Type B pancreatic cell (in vitro differentiated cells): ENCODE measurements at places on chromosomes 2 and 18. TPM values are rescaled to one million over a fixed set of nuclear protein-coding genes. Genes with fewer than 3 reads are reported as not detected.
A peak's percentile ranks its signal among the peaks of the same experiment; 100 is the strongest.

Gene SLC23A3
- total RNA-seq: 5.5 and 6.1 TPM in 2 replicates

- peaks cover 3% of the 10 kb centered on the region for H3K36me3 ChIP-seq
- peaks cover 36% of the 10 kb centered on the region for H3K4me1 ChIP-seq
- H3K27me3 ChIP-seq: no peaks in the 10 kb centered on the region
- H3K27ac ChIP-seq: peak overlapping the region; percentile 99
Observed at GRCh38 chr2:111659361-111660333, 224.3 kb downstream of the ANAPC1 start.

- H3K4me3 ChIP-seq: no peak overlapping the region
- peaks cover 9% of the 10 kb centered on the region for H3K4me1 ChIP-seq
- H3K36me3 ChIP-seq: no peaks in the 10 kb centered on the region
- DNase-seq: no peak
- H3K27me3 ChIP-seq: no peaks in the 10 kb centered on the region
Observed at GRCh38 chr18:79480171-79481045, 84.7 kb downstream of the NFATC1 start.

DNA sequence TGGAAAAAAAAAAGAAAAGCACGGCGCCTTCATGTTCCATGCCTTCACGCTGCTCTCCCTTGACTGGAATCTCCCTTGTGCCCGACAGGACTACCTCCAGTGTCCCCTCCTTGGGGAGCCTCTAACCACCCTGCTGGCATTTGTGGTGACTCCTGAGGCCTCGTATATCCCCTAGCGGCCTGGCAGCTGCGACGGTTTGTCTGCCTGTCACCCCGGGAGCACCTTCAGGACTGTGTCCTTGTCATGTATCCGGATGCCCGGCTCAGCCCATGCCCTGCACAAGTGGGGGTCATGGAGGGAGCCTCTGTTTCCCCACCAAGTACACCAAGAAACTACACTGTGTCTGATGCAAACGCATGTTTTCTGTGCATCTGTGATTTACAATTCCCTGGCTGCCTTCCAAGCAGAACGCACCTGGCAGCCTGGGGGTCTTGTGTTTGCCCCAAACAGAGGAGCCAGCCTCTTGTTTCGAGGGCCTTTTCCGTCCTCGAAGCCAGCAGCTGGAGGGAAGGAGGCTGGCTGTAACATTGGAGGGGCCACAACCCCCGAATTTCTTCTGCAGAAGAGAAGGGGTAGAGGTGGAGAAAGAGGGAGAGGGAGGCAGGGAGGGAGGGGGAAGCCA is 18.9 kb downstream of the TWIST2 start:
- peaks cover 14% of the 10 kb centered on the region for H3K36me3 ChIP-seq
- no peak overlapping the region for H3K4me3 ChIP-seq
- H3K27me3 ChIP-seq: peaks cover 10% of the 10 kb centered on the region
- peak; percentile 58 for DNase-seq
- peak overlapping the region; percentile 26 for H3K27ac ChIP-seq

DNA sequence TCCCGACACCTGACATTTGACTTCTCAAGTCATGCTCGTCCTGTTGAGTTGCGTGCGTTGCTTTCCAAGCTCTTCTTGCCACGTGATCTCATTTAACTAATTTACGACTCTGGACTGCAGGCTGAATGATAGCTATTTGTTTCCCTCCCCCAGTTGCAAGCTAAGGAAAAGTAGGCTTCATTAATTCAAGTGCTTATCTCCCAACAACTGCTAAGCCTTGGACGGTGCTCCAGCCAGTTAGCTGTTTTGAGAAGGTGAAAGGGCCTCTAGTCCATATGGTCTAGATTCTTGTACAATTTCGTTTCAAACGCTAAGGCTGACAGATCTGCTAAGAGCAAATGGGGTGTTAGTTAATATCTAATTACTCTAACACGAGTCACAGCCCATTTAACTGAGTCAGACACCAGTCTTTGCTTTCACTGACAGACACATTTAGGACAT is 21.1 kb downstream of the GPR45 start:
- H3K27ac ChIP-seq: no peak overlapping the region
- H3K4me3 ChIP-seq: no peak overlapping the region
- peaks cover 5% of the 10 kb centered on the region for H3K4me1 ChIP-seq
- H3K27me3 ChIP-seq: no peaks in the 10 kb centered on the region
- DNase-seq: no peak

DNA sequence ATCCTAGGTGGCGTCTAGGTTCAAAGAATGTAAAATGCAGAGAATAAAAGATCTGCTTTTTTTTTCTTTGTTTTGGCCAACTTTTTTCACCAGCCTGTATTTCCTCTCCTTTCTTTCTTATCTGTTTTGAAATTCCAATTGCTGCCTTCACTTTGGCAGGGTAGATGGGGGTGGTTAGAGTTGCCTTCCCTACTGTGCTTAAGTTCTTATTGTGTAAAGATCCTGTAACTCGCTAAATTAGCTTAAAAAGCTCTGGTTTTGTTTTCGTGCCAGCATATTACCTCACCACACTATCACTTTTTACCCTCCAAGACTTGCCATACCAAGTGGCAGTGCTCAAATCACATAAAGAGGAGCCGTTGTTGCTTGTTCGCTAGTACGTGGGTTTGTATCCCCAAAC is 921.7 kb downstream of the DPP10 start:
- no peaks in the 10 kb centered on the region for H3K4me1 ChIP-seq
- no peaks in the 10 kb centered on the region for H3K27me3 ChIP-seq
- no peak overlapping the region for H3K27ac ChIP-seq
- DNase-seq: no peak
- no peaks in the 10 kb centered on the region for H3K36me3 ChIP-seq
- no peak overlapping the region for H3K4me3 ChIP-seq

Gene DUSP2
- 4.3 and 4.5 TPM in 2 replicates for total RNA-seq

Gene ANKRD36C
- 10.8 and 47.0 TPM in 2 replicates for total RNA-seq

DNA sequence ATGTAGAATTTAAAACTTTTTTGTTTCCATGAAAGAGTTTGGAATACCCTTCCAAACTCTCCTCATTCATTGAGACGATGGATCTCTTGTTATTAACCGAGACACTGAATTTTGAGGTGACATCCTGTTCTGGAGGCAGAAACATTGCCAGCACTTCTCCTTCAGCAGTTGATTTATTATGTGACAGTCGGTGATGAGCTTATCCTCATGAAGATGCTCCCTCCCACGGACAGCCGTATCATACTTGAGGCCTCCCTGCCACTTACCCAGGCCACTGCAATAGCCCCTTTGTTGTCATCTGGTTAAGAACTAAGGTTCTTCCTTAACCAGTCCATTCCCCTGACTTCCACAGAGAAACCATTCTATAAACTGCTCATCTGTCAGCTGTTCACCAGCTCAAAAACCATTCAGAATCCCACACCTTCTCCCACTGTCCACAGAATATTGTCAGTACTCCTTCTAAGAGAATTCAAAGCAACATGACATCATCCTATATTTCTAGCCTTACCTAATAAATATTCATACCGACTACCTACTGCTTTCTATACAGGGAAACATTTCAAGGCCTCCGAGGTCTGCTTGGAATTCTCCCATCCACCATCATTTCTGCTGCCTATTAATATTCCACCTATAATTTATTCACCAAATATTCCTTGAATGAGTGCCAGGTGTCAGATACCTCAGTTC is 139.0 kb upstream of the TRIB2 start:
- H3K4me1 ChIP-seq: peaks cover 9% of the 10 kb centered on the region
- H3K27me3 ChIP-seq: peaks cover 9% of the 10 kb centered on the region
- H3K36me3 ChIP-seq: no peaks in the 10 kb centered on the region
- H3K27ac ChIP-seq: no peak overlapping the region
- H3K4me3 ChIP-seq: no peak overlapping the region
- no peak for DNase-seq

GRCh38 chr2:173130496-173131465 is 55.1 kb downstream of the MAP3K20 start:
- H3K36me3 ChIP-seq: peaks cover 12% of the 10 kb centered on the region
- no peak overlapping the region for H3K27ac ChIP-seq
- no peak for DNase-seq

DNA sequence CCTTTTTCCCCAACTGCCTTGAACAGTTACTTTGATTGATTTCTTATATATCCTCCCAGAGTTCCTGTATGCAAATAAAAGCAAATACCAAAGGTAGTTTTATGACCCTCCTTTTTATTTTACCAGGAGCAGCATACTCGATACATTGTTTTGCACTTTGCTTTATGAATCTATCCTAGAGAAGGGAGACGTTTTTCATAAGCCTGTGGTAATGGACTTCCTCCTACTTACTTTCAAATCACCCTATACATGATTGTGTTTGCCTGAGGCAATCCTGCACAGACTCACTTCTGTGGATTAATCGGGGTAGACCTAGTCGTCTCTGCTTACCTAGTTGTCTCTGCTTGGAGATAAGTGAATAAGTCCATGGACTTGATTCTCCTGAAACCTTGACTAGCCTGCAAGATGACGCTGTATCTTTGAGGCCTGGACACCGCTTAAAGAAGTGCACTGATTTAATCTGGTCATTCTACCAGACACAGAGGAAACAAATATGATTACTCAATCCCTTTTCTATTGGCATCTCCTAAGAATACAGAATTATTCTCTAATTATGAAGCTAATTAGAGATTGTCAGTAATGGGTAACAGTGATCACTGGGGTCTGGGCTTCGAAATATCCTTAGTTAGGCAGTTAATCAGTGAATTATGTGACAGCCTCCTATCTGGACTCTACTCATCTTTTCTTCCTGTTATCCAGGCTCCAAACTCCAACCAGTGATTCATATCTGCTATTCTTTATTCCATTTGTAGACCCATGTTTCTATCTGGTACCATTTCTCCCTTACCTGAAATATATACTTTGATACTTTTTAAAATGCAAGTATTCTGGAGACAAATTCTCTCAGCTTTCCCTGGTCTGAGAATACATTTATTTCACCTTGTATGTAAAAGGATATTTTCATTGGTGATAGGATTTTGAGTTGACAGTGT is 447.4 kb upstream of the TRIB2 start:
- no peaks in the 10 kb centered on the region for H3K4me1 ChIP-seq
- no peak for DNase-seq
- H3K27me3 ChIP-seq: no peaks in the 10 kb centered on the region
- no peaks in the 10 kb centered on the region for H3K36me3 ChIP-seq

DNA sequence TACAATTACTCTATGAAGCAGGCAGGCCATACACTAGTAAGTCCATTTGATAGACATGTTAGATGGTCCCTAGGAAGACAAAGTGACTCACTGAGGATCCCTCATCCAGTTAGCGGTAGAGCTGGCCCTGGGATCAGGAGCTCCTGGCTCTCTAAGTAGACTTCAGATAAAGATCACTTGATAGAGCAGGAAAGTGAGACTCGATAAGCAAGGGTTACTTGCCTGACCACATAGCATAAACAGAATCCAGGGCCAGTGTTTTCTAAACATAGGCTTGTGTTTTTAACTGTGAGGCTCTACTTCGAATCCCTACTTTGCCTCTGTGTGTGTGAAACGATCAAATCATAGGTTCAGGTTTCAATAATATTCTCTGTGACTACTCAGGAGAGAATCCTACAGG is 355.2 kb upstream of the TRIB2 start:
- H3K27me3 ChIP-seq: no peaks in the 10 kb centered on the region
- no peak overlapping the region for H3K4me3 ChIP-seq
- DNase-seq: no peak
- no peaks in the 10 kb centered on the region for H3K4me1 ChIP-seq
- no peak overlapping the region for H3K27ac ChIP-seq

Gene ZNF521
- 5.3 and 75.1 TPM in 2 replicates for total RNA-seq

Gene RTN4
- 187 and 222 TPM in 2 replicates for total RNA-seq

DNA sequence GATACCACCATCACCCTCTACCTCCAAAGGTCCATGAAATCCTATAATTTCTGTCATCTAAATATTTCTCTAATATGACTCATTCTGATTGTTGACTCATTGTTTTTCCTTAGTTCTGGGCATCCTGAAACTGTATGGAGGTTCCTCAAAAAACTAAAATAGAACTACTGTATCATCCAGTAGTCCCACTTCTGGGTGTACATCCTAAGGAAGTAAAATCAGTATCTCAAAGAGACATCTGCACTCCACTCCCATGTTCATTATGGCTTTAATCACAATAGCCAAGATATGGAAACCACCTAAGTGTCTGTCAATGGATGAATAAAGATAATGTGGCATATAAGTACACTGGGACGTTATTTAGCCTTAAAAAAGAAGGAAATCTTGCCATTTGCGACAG is 125.8 kb upstream of the MYO3B start:
- H3K36me3 ChIP-seq: peaks cover 9% of the 10 kb centered on the region
- DNase-seq: no peak
- H3K27ac ChIP-seq: no peak overlapping the region
- H3K4me3 ChIP-seq: no peak overlapping the region
- no peaks in the 10 kb centered on the region for H3K27me3 ChIP-seq

DNA sequence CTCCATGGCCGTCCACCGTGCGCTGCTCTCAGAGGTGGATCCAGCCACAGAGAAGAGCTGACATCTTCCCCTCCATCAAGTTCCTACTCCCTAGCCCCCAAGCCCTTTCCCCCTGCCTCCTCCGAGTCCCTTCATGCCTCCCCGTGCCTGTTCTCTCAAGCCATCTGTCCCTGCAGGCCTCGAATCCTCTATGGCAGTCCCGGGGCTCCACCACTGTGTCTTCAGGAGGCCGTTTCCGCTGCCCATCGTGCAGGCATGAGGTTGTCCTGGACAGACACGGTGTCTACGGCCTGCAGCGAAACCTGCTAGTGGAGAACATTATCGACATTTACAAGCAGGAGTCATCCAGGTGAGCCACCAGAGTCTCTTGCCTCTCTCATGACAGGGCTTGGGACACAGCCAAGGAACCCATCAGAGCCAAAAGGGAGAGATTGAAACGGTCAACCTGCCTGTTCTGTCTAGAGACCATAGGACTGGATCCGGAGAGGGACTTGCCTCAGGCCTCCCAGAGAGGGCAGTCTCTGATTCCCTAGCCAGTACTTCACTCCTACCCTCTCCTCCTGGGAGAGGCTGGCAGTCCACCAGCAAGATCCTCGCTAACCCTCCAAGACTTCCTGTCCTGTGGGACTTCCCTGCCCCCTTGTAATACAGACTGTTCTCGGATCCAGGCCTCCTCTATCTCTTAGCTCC is 9.7 kb downstream of the UCN start:
- H3K4me3 ChIP-seq: no peak overlapping the region
- H3K27me3 ChIP-seq: peaks cover 33% of the 10 kb centered on the region
- peaks cover under 1% of the 10 kb centered on the region for H3K4me1 ChIP-seq
- no peak for DNase-seq
- no peaks in the 10 kb centered on the region for H3K36me3 ChIP-seq

- H3K4me1 ChIP-seq: peaks cover 34% of the 10 kb centered on the region
- no peak for DNase-seq
- peak overlapping the region; percentile 13 for H3K4me3 ChIP-seq
Observed at GRCh38 chr2:236904389-236905263, 181.1 kb upstream of the COPS8 start.

DNA sequence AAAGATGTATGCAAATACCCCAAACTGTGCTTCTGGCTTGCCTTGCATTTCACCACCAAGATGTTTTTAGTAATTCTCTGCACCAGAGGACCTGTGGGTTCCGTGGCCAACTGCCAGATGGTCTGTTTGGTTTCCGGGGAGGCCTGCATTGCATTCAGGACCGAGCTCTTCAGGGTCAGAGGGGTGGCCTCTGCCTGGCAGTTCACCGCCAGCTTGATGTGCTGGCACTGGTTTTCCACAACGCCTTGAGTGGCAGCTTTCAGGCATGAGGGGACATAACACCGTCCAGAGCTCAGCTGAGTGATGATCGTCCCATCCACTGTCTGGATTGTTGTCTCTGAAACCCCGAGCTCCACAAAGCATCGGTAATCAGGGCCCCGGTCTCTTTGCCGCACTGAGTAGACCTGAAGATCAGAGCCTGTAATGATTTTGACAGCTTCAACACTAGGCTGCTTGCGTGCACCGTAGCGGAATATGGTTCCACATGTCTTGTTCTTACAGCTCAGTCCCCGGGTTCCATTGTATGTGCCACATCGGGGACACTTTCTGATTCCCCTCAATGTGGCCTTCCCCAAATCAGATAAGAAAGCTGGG is 9.4 kb downstream of the C2orf42 start:
- DNase-seq: no peak
- no peaks in the 10 kb centered on the region for H3K27me3 ChIP-seq
- no peak overlapping the region for H3K27ac ChIP-seq
- H3K36me3 ChIP-seq: peaks cover 3% of the 10 kb centered on the region
- no peak overlapping the region for H3K4me3 ChIP-seq
- H3K4me1 ChIP-seq: no peaks in the 10 kb centered on the region

Gene AGFG1
- 63.2 and 75.6 TPM in 2 replicates for total RNA-seq

Gene LINC00305
- not detected in 2 replicates for total RNA-seq
